Kidney (tissue), 22 donors: ENCODE measurements at places on chromosomes 4 and X.

- peak; percentile 83 for DNase-seq
Observed at GRCh38 chrX:70476934-70477733, 32.5 kb downstream of the DLG3 start.

GRCh38 chrX:24590111-24590510 lies 57.0 kb downstream of the PCYT1B start:
- DNase-seq: no peak

DNA sequence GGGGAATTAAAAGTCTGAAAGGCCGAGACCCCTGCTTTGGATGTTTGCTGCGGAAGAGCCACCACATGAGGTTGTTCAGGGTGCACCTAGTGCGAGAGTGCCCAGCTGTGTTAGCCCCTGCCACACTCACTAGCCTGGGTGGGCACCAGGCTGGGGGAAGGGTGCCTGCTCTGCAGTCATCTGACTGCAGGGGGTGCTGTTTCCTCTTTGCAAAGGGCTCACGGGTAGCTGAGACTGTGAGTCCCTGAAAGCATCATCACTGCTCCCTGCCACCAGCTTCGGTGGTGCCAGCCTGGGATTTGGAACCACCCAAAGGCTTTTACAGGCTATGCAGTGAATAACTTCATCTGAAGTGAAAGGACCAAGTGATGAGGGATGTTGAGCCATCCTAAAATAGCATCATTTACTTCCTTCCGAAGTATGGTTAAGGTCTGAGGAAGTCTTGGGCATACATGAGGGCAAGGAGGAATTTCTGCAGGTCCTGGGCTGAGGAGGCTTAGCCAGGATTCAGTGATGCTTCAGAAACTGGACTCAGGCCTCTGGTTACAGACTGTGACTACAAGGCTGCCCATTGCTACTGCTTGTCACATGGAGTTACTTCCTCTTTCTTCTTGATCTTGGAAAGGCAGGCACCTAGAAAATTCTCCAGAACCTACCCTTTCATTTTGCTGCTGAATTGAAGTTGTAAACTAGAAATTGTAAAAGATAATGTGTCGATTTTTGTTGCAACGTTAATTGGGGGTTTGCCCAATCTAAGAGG lies 293.2 kb upstream of the PRPS2 start:
- DNase-seq: no peak

- DNase-seq: no peak
Observed at GRCh38 chrX:15151267-15152186, 118.4 kb downstream of the ASB9 start.

DNA sequence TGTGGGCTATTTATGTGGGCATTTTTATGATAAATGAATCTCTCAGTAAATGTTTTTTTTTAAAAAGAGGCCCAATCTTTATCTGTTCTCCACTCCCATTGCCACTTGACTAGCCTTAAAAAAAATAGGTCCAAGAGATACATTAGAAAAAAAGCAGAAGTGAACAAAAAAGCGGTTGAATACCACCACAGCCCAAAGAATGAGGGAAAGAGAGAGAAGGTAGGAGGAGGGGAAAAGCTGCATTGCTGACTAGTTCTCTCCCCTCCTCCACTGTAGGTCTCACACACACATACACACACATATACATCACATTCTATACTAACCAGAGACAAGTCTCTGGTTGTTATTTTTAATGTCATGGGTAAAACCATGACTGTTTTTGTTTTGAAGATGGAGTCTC lies 95.8 kb upstream of the IL13RA1 start:
- DNase-seq: no peak
